ENCODE measurements at places on chromosomes 12 and 14.

- no peak for DNase-seq
Measured at GRCh38 chr12:92602476-92602875, 100.3 kb upstream of the PLEKHG7 start.

DNA sequence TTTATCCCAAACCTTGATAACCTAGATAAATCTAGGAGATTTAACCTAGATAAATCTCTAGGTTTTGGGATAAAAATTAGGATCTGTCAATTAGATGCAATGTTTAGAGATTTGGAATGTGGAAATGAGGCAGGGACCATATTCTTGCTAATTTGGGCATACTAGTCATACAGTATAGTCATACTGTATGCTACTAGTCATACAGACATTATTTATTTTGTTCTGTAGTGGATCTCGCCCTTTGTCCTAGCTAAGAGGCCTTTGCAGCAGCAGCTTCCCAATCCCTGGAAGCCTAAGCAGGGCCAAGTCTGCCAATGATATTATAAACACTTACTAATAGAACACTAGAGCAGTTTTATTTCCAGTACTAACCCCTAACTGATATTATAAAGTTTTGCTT, 136.4 kb downstream of the CEP128 start:
- no peak for DNase-seq

GRCh38 chr12:76688631-76689030, 75.3 kb upstream of the ZDHHC17 start:
- no peak for DNase-seq

- DNase-seq = no peak
Measured at GRCh38 chr12:9992296-9992695, 6.6 kb downstream of the CLEC1B start.

DNA sequence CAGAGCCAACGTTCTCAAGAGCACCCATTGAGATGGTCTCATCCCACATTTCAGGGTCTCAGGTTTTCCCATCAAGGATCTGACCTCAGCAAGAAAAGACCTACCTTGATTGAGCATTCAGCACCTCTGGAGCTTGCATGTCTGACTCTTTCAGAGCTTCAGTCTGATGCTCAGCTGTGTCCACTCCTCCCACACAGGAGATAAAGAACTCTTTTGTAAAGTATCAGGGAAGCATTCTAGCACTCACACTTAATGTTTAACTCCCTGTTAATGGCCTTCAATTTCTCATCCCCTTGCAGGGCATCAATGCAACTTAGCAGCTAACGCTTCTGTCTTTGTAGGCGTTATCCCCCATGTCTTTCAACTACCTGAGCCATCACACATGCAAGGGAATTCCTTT, 124.1 kb downstream of the GALC start:
- DNase-seq = no peak

- DNase-seq = no peak
Measured at GRCh38 chr12:19764408-19764807, 325.1 kb downstream of the AEBP2 start.

- DNase-seq = no peak
Measured at GRCh38 chr12:4288296-4289131, 15.0 kb downstream of the CCND2 start.

GRCh38 chr14:63800651-63801375, 52.0 kb upstream of the SYNE2 start:
- DNase-seq = no peak

Data from stimulated activated CD4-positive, alpha-beta T cell treated with anti-CD3 and anti-CD28 coated beads, Interleukin-1b, Interleukin-23, amount 100 ng/mL, for 1 hour (primary cell).